ENCODE measurements at places on chromosomes 6 and 20.
A peak's percentile ranks its signal among the peaks of the same experiment; 100 is the strongest.

DNA sequence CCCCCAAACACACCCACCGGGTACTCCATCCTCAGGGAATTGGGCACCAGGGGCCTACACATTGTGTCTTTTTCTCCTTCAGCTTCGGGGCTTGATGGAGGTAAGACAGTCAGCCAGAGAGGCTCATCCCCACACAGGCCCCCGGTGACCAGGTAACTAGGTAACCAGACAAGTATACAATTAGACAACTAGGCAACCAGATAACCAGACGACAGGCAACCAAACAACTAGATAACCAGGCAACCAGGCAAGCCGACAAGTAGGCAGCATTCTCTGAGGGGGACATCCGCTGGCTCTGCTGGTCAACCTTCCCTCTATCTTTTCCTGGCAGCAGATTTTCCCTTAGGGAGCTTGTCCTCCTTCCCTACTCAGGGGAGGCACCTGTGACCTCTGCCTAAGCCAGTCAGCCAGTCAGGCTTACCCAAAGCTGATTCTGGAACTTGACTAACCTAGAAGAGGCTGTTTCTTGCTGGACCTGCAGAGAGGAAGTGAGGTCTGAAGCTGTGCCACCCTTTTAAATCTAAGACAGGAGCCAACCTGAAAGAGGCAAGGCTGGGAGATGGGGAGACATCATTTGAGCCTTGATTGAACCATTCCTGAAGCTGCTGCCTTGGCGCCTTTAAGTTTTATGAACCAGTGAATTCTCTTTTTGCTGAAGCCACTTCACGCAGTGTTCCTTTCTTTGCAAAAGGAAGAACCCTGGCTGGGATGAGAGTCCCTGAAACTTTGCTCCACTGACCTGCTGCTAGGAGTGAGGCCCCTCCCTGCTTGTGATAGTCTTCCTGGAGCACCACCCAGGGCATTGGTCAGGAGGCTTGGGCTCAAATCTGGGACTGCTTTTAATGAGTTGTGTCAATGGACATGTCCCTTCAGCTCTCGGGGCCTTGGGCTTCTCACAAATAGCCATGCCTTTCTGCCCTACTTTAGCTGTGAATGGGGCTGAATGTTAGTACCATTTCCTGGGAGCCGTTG lies 96.4 kb upstream of the RNF24 start:
- DNase-seq = no peak

DNA sequence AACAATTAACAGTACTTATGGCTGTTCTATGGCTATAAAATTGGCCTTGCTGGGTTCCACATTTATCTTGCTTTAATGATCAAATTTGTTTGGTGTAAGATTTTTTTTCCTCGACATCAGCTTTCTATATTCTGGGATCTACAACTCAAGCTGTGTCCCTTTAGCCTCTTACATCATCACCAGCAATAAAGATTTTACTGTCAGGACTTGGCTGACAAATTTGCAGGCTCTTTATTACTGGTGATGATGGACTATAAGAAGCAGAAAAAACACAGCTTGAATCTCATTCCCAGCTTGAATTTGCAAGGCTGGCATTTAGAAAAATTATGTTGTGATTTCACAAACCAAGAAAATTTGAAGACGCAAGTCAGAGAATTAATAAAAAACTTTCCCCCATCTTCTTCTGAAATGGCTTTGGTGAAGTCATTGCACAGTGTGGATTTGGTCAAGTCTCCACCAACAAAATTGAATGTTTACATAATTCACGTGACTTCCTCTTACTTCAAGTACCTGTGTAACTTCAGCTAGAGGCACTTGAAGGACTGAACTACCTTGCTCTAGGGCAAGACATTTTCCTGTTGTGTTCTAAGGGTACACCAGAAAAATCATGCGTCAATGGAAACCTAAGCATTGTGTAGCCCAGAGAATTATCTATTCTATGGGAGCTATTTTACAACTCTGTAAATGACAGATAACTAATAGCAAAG lies 175.0 kb downstream of the CBLN4 start:
- no peak for DNase-seq

- DNase-seq = no peak
These were observed 38.0 kb downstream of the PKHD1 start for GRCh38 chr6:52049252-52050050.

DNA sequence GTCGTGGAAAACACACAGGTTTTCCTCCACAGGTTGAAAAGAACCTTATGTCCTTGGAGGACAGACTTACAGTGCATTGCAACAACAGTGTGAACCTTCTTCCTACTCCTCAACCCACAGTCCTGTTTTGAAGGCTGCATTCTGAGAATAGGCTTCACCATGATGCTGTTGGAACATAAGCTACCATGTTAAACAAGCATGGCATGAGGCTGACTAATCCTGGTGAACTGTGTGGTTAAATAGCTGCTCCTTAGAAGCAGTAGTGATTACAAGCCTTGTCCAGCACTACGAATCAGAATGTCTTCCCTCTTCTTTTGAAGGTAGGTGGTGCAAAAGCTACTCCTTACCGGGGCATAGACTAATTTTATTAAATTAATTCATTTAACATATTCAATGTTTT lies 368.5 kb upstream of the EPHA7 start:
- DNase-seq = no peak

DNA sequence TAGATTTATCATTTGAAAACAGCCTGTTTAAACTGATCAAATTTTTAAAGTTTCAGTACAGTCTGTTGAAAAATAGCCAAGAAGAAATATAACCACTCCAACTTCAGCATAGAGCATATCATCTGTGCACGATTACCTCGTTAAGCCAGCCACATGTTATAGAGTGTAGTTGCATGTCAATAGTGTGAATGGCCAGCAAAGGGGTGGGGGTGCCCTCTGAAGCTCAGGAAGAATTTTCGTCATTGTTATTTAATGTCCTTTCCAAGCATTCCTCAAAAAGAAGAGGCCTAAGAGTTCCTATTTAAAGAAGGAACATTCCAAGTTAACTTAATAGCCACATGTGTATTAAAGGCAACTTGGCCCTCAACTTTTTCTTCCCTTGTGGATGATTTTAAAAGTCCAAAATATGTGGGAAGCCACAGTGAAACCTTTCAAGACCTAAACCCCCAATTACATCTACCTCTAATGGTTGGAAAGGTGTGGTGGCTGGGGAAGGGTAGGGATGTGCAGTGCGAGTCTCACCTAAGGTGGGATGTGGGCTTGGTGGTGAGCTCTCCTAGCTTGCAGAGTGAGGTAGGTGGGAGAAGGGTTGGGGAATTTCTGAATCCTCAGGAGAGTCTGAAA lies 1.8 kb upstream of the CCN2 start:
- no peak for DNase-seq

DNA sequence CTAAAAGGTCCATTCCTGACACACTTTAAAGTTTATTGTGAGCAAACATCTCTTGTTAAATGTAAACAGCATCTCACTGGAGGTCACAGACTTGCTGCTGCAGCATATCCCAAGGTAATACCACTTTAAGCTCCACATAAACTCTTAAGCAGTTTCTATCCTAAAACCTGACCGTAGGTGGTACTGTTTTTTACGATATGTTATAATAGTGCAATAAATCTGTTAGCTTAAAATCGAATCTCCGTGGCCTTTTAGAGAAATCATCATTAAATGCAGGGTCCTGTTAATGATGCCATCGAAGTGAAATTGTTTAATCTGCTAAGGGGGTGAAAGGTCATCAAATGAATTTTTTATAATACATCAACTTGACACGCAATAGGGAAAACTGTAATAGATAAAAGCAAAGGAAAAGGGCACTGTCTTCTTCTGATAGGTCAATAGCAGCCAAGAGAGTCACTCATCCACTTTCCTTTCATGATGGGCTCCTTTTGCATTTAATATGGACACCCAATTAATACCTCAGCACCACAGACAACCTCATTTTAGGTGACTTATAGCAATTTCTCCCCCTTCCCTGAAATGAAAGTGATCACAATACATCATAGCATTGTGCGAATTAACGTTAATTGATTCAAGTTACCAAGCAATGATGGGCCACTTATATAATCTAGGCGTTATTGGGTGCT lies 436.1 kb downstream of the PKHD1 start:
- no peak for DNase-seq

DNA sequence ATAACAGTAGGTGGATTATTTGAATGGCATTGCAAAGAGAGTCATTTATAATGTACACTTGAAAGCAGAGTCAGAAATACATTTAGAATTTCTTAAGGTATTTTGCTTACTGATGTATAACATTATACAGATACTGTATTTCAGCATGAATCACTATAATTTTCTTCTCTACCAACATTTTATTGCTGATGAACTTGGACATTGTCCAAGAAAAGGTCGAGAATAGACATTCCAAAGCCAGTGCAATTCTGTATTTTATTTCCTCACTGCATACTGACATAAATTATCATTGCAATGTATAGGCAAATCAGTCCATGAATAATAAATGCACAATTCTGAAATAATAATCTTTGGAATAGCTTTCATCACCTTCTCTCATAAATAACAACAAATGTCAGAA lies 1420.0 kb upstream of the EYS start:
- no peak for DNase-seq

- DNase-seq = no peak
These were observed 110.5 kb downstream of the RTN4IP1 start for GRCh38 chr6:106518748-106519147.

DNA sequence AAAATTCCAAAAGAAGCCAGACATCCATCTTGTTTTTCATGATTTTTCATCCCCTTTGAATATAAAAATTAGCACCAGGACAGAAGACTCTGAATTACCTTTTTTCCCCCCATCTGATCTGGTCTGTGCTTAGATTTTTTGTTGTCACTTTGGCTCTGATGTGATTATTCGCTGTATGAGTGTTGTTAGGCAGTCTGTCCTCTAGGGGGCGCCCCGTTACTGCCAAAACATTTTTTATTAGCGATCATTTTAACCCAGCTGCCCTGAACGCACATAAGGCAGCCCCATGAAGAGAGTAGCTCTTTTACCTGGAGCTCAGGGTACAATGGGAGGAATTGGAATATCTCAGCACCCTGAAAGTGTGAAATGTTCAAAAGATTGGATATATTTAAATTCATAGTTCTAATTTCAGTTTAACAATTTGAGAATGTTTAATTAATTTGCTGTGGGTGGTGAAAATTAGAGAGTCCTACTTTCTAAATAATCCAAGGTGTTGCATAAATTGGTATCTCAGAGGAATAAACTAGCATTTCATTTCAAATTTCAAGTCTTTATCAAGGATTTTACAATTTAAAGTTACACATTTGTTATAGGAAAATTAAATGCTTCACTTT lies 60.8 kb downstream of the PRPH2 start:
- DNase-seq = peak; percentile 86

DNA sequence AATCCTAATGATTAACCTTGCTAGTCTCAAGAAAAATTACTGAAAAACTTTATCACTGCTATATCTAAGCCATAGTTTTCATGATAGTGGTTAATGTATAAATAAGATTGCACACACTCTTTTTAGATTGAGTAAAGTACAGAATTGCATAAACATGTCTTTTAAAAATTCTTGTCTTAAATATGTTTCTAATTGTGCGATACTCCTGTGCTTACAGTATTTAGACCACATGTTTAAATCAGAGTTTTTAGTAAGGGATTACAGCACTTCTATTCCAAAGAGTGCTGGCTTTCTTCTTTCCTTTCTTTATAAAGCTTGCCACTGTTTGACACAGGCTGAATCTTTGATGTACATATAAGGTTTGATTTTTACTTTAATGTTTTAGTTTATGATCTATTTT lies 36.8 kb upstream of the RGS17 start:
- no peak for DNase-seq

DNA sequence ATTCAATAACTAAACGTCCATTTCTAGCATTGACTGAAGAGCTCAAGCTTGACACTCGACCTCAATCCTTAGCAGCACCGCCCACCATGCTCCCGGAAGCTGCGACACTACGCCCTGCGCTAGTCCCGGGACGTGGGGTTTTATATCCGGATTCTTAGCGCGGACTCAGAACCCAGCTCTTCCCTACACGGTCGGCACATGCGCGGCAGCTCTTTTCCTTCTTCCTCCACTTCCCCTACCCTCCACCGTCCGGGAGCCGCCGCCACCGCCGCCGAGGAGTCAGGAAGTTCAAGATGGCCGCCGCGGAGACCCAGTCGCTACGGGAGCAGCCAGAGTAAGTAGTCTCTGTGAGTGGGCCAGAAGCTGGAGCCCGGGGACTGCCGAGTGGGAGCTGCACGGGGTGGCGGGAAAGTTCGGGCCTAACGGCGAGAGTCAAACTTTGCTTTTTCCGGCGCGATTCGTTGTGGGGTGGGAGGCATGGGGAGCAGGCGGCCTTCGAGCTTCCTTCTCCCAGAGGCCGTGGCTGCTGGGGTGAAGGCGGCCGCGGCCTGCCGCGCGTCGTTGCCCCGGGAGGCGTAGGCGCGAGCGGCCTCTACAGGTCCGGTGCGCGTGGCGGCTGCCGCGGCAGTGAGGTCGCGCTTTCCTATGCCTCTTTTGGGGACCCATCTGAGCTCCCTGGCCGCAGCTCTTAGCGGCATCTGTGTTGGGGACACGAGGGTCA lies 57.6 kb downstream of the FAM217A start:
- peak; percentile 84 for DNase-seq

- peak; percentile 81 for DNase-seq
These were observed 38.0 kb downstream of the TNFAIP3 start for GRCh38 chr6:137904822-137905617.

GRCh38 chr20:58818586-58819285 lies 32.0 kb downstream of the GNAS-AS1 start:
- no peak for DNase-seq

GRCh38 chr20:41234041-41234440 lies 83.5 kb downstream of the ZHX3 start:
- DNase-seq = no peak

DNA sequence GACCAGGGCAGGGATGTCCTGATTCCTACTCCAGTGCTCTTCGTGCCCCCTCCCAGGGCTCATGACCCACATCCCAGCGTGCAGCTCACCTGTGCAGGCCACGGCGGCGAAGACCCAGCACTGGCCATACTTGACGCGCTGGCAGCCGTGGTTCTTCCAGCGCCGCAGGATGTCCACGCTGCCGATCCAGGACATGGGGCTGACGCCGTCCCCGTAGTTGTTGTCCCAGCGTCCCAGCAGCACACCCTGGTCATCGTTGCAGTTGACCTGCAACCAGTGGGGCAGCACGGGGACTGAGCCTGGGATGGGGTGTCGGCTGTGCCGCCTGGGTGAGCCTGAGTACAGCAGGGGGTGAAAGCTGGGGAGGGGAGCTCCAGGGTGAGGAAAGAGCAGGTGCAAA lies 18.4 kb downstream of the TGM2 start:
- DNase-seq = no peak

DNA sequence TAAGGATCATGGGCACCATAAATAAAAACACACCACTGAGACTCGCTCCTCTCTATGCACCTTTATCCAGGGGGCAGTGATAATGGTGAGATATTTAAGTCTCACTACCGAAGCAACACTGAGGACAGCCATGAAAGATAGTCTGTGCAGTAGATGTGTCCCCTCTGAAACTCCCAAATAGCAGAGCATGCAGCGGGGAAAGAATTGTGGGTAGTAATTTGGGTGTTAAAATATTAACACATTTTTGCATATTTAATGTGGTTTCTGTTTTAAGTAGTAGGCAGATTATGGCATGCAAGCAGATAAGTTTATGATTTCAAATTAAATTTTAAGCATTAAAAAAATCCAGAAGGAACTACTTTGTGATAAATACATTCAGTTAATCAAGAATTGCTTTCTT lies 82.7 kb downstream of the CTNNBL1 start:
- DNase-seq = no peak

GRCh38 chr6:32562940-32563339 lies 26.7 kb downstream of the HLA-DRB1 start:
- DNase-seq = no peak

- no peak for DNase-seq
These were observed 54.7 kb downstream of the TRAF3IP2 start for GRCh38 chr6:111550953-111551352.
